ENCODE measurements at places on chromosomes 6 and 20.

DNA sequence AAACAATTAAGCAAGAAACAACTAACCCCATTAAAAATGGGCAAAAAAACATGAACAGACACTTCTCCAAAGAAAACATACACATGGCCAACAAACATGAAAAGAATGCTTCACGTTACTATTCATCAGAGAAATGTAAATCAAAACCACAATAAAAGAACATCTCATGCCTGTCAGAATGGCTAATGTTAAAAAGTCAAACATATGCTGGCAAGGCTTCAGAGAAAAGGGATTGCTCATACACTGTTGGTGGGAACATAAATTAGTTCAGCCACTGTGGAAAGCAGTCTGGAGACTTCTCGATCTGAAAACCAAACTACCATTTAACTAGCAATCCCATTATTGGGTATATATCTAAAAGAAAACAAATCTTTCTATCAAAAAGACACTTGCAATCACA, 217.5 kb downstream of the TINAG start:
- peak; percentile 64 for DNase-seq

DNA sequence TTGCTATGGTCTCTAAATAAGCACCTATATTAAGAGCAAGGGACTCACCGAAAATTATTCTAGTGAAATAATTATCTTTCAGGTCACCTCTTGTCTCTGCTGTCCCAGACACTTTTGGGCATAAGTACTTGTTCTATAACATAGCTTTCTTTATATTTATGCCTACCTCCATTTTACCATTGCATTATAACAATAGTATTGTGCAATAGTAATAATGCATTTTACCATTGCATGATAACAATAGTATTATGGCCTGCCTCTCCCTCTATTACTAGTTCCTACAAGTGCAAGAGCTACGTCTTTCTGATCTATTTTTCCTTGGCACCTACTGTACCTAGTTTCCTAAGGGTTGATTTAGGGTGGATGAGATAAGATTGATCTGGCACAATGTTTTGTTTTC, 169.2 kb downstream of the PDE7B start:
- DNase-seq, result no peak

DNA sequence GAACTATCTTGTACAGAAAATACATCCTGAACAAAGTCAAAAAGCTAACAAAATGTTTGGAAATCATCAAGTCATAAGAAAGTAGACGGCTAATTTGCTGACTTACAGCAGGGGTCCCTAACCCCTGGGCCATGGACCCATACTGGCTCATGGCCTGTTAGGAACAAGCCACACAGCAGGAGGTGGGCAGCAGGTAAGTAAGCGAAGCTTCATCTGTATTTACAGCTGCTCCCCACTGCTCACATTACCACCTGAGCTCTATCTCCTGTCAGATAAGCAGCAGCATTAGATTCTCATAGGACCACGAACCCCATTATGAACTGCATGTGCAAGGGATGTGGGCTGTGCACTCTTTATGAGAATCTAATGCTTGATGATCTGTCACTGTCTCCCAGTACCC, 115.5 kb downstream of the CDK19 start:
- no peak for DNase-seq

DNA sequence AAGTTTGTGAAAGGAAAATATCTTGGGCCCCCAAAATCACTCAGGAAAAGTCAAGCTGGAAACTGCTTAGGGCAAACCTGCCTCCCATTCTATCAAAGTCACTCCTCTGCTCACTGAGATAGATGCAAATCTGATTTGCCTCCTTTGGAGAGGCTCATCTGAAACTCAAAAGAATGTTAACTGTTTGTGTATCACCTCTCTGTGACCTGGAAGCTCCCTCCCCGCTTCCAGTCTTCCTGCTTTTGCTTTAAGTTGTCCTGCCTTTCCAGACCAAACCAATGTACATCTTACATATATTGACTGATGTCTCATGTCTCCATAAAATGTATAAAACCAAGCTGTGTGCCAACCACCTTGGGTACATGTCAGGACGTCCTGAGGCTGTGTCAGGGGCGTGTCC, 331.4 kb upstream of the QKI start:
- no peak for DNase-seq

GRCh38 chr6:126665551-126665950, 325.6 kb downstream of the CENPW start:
- no peak for DNase-seq

Measured in skeletal muscle cell (primary cell).